ENCODE measurements at places on chromosomes 4 and X.

- DNase-seq: no peak
These were observed 67.6 kb downstream of the COX18 start for GRCh38 chr4:73001885-73002284.

DNA sequence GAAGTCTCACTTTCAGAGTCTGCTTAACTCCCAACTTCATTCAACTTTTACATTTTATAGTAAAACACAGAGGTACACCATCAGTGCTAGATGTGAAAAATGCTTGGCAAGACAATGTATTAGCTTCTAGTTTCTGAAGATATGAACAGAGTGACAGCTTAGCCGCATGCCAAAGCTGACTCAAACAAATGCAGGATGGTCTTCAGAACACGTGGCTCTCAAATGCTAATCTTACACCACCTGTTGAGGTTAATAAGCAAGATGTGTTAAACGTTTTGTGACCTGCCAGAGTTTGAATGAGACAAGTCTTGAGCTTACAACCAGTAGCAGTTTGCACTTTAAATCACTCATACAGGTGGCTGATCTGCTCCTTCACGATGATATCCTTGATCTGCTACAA, 18.9 kb upstream of the GPM6B start:
- DNase-seq: no peak

- DNase-seq: no peak
These were observed 67.0 kb downstream of the EFNB1 start for GRCh38 chrX:68895778-68896177.

GRCh38 chr4:125582302-125582701, 267.5 kb downstream of the FAT4 start:
- no peak for DNase-seq

GRCh38 chrX:119885554-119886428, 9.9 kb upstream of the AKAP14 start:
- peak; percentile 14 for DNase-seq

DNA sequence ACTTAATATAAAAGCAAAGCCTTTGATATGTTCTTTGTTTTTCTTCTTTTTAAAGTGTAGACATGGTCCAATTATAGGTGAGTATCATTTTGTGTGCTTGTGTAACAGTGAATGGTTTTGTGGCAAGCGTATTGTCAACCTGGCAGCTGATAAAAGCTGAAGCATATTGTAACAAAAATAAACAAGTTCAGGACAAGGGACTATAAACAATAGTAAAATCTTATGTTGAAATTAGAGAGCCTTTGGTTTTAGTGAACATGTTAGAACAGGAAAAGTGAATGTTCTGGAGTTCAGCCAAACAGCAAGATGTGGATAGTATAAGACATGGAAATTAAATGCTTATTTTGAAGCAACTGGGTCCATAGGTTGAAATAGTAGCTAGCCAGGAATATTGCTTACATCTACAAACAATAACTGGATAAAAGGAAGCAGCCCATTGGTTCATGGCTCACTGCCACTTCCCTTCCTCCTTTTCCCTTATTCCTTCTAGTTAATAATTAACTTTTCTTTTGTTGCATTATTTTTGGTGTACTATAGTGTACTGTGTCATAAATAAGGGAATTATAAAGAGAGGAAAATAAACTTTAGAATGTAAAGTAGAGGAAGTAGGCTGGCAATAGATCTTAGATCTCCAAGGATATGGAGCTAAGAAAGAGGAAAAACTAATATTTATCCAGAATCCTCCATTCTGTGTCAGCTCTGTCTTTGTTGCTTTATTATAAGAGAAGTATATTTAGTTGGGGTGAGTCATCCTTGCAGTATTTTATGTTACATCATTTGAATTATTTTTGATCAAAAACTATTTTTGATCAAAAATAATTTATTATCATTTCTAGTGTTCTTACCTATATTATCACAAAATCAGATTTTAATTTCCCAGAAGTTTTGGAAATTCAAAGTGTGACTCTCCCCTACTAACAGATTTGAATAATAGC, 65.6 kb downstream of the MRPL1 start:
- DNase-seq: no peak

- no peak for DNase-seq
These were observed 220.4 kb downstream of the MAML3 start for GRCh38 chr4:139933541-139933940.

GRCh38 chr4:42724451-42724850, 67.5 kb upstream of the ATP8A1 start:
- DNase-seq: no peak

DNA sequence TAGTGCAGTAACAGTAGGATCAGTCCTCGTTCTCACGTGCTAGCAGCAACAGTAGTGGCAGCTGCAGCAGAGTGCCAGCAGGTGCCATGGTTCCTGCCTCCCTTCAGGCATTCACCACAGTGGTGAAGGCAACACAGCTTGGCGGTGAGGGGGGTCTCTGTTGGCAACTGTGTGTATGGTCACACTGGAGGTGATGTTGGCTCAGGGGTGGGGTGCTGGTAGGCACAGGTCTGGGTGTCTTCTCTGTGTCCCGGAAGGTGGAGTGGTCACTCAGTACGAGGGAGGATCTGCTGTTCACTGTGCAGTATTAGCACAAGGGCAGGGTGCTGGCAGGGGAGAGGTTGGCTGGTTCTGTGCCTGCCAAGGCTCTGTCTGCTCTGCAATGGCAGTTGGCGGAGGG, 671.8 kb downstream of the CCSER1 start:
- no peak for DNase-seq

GRCh38 chrX:124769166-124769565, 422.8 kb downstream of the SH2D1A start:
- no peak for DNase-seq

DNA sequence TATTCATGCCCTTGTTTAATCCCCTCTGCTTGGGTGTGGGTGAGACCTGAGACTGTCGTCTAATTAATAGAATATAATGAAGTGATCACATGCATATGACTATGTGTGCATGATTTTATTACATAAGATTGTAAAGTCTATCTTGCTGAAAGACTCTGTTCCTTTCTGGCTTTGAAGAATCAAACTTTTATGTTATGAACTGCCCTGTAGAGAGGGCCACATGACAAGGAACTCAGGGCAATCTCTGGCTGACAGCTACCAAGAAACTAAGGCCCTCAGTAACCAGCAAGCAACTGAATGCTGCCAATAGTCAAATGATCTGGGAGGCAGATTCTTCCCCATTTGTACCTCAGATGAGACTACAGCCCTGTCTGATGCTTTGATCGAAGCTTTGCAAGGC, 13.5 kb downstream of the TSPAN7 start:
- DNase-seq: no peak

GRCh38 chr4:7240306-7240705, 48.0 kb downstream of the SORCS2 start:
- DNase-seq: no peak

DNA sequence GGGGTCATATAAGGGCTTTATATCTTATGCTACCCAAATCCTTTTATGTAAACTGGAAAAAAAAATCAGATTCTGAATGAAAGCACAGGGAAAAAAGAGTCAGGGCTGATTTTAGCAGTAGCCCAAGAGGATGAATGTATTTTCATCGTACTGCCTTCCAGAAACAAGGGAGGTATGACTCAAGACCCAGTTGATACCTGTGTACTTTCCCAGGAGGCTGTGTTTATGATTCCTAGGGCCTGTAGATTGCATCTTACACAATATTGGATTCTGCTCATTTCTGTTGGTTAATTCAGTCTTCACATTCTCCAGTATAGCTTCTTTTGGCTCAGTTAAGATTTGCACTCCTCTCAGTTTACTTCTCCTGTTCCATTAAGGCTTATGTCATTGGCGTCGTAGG, 127.9 kb upstream of the LIMCH1 start:
- DNase-seq: no peak

DNA sequence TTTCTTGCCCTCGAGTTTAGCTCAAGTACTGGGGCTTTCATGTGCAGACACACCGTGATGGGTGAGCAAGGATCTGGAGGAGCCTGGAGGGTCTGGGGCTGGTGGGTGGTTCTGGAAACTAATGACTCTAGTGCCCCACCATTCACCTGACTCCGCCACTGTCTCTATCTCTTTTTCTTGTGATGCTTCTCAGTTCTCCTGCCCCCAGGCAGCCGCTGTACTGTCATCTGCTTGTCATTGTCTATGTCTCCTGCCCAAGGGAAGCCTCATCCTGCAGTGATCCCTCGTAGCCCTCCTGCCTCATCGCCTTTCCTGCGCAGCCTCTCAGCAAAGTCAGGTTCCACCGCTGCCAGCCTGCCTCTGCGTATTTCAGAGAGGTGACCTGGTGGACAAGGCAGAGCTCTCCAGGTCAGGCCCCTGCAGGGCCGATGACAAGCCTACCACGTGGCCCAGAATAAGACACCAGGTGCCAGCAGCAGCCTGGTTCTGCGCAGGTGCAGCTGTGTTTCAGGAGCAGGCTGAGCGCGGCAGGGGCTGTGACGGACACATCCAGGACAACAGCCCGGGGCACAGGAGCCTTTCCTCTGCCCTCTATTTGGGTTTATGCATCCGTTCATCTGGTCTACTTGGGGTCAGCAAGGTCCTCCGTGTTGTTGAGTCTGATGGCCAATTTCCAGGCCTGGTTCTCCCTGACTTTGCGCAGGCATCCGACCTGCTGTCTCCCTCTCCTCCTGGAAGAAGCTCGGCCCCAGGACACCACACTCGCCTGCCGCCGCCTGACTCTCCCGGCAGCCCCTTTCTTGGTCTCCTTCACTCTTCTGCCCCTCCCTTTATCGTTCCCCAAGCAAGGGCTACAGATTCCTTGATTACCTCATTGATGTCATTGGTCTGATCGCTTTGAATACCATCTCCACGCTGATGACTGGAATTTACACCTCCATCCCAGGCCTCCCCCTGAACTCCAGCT, 30.9 kb upstream of the CDKN2AIP start:
- DNase-seq: no peak

GRCh38 chr4:186400676-186401075, 134.7 kb downstream of the F11 start:
- DNase-seq: no peak

- no peak for DNase-seq
These were observed 15.0 kb upstream of the MTNR1A start for GRCh38 chr4:186570193-186570996.

- DNase-seq: no peak
These were observed 57.7 kb upstream of the EDNRA start for GRCh38 chr4:147423229-147423628.

DNA sequence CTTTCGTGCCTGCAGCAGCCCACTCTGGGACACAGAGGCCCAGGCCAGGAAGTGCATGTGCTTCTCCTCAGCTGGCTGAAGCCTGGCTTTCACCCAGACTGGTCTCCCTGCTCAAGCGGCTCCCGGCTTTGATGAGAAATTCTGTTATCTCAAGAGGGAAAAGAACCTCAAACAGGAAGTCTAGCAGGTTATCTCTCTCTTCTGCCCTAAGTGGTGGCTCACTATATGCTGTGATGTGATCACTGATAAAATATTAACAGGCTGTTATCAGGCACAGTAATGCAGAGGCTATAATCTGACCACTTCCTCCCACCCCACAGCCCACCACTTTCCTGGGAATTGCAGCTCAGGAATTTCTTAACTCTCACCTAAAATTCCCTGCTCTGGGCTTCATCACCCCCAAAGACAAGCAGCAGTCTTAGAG, 13.3 kb downstream of the CLDN2 start:
- no peak for DNase-seq

DNA sequence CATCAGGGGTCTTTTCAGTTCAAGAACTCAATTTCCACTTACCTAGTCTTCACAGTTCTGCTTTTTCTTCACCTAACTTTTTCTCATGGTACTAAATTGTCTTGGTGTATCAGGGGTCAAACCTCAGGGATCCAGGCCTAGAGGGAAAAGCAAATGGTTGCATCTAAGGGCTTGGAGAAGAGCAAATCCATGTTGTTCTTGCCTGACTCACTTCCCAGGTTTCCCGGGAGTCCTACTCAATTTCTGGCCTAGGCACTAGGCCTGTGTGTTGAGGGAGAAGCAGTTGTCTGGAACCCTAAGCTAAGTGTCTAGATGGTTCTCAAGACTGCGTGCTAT, 191.9 kb upstream of the STK26 start:
- no peak for DNase-seq

- no peak for DNase-seq
These were observed 87.0 kb downstream of the FHDC1 start for GRCh38 chr4:153023139-153023538.

DNA sequence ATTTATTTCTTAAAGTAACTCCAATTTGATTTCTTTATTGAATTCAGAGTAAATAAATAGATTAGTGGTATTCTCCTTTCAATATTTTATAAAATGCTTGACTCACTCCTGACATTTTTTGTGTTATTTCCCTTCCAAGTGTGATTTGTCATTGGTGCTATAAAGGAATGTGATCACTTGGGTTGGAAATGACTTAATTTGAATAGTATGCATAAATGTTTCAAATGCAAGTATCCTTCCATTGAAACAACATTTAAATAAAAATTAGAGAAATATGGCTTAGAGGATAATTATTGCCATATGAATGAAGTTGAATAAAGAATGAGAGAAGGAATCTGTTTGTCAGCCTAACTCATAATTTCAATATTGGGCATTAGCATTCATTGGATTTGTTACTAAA, 182.7 kb downstream of the PABPC4L start:
- no peak for DNase-seq

- DNase-seq: no peak
These were observed 16.5 kb upstream of the MXRA5 start for GRCh38 chrX:3362956-3363355.

DNA sequence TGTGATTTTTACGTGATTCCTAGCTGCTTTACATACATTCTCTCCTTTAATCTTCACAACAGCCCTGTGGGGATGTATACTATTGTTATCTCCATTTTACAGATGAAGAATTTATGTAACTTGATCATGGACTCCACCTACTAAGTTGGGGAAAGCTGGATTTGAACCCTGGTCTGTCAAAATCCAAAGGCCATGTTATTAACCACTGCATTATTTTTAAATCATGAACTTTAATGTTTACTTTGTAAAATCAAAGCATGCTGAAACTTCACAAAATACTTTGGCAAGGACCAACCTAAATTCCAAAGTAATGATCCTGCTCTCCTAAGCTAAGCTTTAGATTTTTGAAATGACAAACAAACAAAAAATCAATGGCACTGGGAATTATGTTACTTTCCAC, 26.1 kb downstream of the FAM47E start:
- no peak for DNase-seq

GRCh38 chrX:119999087-119999634, 55.6 kb upstream of the NKAP start:
- DNase-seq: no peak

DNA sequence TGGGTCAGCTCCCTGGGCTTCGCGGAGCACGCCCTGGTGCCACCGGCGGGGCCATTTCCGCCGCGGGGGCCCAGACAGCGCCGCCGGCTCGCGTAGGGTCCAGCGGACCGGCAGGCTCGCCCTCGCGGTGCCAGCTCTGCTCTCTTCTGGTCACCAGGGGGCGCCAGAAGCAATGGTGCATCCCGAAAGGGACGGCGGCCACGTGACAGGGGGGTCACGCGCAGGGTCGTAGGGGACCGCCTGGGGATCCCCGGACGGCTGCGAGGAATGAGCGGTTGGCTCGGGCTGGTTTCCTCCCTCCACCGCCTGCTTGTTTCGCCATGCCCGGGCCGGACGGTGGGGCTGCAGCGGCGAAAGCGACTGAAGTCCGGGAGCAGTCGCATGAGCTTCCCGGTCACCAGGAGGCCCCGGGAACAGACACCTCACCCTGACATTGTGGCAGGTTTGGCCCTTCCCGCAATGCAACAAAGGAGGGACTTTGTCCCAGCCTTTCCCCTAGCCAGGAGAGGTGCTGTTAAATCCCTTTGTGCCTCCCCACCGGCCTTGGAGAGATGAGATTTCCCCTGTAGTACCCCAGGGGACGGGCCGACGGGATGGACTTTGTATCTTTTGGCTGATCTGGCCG, 15.8 kb downstream of the ZCCHC12 start:
- DNase-seq: peak; percentile 84

- DNase-seq: peak; percentile 33
These were observed 759 bp upstream of the TBC1D1 start for GRCh38 chr4:37889849-37890800.

- peak; percentile 45 for DNase-seq
These were observed 67.0 kb upstream of the ANXA3 start for GRCh38 chr4:78484574-78484973.

All from suppressor macrophage treated with lipopolysaccharide for 4 hours (primary cell).